Astrocyte (in vitro differentiated cells and primary cell): ENCODE measurements at places on chromosomes 16 and 17. TPM values are rescaled to one million over a fixed set of nuclear protein-coding genes. Genes with fewer than 3 reads are reported as not detected.

- no peak for DNase-seq
Observed at GRCh38 chr17:43383826-43384475, 14.8 kb upstream of the ARL4D start.

DNA sequence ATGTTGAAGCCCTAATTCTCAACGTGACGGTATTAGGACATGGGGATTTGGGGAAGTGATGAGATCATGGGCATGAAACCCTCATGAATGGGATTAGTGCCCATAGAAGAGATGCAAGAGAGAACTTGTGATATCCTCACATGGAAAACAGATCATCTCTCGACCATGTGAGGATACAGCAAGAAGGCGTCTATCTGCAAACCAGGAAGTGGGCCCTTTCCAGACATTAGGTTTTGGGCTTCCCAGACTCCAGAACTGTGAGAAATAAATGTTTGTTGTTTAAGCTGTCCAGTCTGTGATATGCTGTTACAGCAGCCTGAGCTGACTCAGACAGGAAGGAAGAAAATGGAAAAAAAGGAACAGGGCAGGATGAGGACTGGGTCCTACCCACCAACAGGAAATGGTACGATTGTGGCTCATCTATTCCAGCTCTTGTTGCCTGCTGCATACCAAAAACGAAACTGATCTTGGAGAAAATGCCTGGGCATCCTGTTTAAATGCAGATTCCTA, 21.9 kb upstream of the SSTR2 start:
- peak; percentile 31 for DNase-seq

MT4 gene
- total RNA-seq, result not detected in 2 replicates

ALOX12 gene
- not detected in 2 replicates for total RNA-seq

CA4 gene
- total RNA-seq, result not detected in 2 replicates
